Stimulated activated CD4-positive, alpha-beta T cell treated with anti-CD3 and anti-CD28 coated beads, Interleukin-15, amount 100 ng/mL, for 24 hours (primary cell): ENCODE measurements at places on chromosomes 7 and 10.

DNA sequence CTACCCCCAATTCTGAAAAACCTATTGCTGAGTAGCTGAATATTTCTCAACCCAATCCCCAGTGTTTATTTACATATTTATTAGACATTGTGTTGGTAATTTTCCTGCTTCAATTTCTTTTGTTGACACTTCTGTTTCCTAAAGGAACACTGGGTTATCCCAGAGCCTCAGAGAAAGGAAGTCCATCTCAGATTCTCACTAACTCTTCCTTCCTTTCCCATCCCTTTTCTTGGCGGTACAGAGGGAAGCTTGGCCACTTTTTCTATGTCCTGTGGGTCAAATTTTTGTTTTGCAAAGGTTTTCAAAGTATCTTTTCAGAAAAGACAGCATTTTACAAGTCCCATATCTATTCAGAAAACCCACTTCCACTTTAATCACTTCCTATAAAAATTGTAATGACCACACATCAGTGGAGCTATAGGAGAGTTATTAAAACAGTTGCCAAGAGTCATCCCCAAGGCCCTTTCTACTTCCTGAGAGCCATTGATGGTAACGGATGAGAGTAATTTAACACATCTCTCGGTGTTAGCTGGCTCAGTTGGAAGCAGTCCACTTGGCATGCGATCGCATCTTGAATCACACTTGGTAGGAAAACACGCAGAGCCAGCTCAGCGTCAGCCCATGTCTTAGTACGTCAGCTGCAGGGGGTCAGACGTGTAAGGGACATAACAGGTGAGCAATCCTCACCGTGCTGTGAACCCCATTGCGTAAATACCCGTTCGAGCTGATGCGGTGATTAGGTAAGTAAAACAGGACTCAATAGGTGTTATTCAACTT is 231.1 kb upstream of the ADARB2 start:
- DNase-seq: no peak

GRCh38 chr10:123043409-123043925 is 34.7 kb downstream of the ACADSB start:
- DNase-seq: peak; percentile 47

DNA sequence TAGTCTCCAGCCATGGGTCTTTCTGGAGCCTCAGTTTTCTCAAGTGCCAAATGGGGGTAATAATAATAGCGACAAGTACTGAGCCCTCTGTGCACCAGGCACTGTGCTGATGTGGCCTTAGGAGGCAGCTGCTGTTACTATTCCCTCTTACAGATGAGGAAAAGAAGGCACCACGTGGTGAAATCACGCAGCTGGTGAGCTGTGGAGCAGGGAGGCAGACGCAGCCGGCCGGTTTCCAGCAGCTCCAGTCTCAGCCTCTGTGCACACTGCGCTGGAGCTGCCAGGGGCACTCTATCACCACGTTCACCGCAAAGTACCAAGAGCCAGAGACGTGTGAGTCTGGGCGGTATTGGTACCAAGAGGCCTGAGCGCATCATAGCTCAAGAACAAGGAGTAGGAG is 9.6 kb downstream of the PYROXD2 start:
- no peak for DNase-seq

DNA sequence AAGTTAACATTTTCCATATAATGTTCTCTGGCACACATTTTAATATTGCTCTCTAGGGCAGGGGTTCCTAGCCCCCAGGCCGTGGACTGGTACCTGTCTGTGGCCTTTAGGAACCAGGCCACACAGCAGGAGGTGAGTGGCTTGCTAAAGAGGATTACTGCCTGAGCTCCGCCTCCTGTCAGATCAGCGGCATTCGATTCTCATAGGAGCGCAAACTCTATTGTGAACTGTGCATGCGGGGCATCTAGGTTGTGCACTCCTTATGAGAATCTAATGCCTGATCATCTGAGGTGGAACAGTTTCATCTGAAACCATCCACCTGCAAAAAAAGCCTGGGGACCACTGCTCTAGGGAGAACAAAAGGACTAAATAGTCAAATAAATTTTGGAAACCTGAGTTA is 65.7 kb downstream of the EXOC6 start:
- no peak for DNase-seq

GRCh38 chr7:15848901-15849300 is 162.4 kb upstream of the MEOX2 start:
- no peak for DNase-seq

DNA sequence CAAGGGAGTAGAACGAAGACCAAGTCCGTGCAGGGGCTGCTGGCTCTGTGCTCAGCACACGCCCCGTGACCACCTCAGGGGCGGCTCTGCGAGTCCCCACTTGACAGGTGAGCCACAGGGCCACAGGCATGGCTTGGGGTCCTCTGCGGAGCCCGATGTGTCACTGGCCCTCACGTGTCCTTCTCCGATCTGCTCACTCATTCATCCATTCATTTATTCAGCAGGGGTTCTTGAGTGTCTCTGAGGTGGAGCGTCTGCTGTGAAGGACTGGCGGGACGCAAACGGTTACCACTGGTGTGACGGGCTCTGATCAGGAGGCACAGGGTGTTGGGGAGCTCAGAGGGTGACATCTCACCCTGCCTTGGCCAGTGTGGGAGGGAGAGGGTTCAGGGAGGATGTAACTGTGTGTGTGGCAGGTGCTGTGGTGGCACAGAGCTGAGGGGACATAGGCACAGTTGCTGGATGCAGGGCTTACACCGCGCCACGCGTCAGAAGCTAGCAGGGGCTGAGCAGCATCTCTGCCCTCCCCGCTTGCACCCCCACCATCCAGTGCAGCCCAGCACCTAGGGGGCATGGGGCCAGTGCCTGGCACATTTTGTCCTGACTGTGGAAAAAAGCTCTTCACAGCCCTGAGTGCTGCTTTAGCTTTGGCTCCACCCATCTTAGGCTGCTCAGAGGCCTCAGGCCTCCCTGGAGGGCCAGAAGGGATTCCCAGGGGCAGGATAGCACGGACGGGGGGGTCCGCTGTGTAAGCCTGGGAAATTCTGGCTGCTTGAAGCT is 116.8 kb downstream of the LHPP start:
- no peak for DNase-seq

- DNase-seq: no peak
Measured at GRCh38 chr7:37671876-37672275, 11.7 kb upstream of the GPR141 start.

- DNase-seq: no peak
Measured at GRCh38 chr10:69479240-69480067, 28.2 kb downstream of the TSPAN15 start.

DNA sequence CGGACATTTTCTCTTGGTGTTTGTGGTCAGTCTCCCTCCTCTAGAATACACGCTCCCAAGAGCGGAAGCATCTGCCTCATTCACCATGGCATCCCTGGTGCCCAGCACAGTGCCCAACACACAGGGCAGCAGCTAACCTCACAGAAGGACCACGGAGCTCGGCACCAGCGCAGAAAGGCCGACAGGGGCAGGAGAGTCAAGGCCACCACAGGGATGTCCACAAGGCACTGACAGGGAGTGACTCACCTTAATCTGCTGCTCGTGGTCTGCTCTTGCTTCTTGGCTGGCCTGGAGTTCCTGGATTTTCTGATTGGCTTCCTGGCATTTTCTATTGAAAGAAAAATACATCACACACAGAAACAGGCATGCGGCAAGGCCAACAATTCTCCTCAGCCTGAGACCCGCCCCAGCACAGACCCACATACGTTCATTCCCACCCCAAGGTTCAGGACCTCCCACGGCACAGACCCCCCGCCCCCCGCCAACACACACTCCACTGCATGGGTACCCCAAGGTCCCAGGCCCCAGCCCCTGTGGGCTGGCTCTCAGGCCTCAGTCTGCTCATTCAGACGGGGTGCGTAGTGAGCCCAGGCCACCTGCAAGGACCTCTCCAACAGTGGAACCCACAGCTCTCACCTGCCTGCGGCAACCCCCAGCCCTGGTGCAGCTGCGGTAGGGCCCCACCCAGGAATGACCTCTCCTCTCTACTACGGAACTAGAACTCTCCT is 14.9 kb downstream of the MAD1L1 start:
- no peak for DNase-seq

GRCh38 chr7:96204601-96205000 is 117.3 kb downstream of the SLC25A13 start:
- DNase-seq: no peak
